ENCODE measurements at places on chromosomes 7 and 10.

DNA sequence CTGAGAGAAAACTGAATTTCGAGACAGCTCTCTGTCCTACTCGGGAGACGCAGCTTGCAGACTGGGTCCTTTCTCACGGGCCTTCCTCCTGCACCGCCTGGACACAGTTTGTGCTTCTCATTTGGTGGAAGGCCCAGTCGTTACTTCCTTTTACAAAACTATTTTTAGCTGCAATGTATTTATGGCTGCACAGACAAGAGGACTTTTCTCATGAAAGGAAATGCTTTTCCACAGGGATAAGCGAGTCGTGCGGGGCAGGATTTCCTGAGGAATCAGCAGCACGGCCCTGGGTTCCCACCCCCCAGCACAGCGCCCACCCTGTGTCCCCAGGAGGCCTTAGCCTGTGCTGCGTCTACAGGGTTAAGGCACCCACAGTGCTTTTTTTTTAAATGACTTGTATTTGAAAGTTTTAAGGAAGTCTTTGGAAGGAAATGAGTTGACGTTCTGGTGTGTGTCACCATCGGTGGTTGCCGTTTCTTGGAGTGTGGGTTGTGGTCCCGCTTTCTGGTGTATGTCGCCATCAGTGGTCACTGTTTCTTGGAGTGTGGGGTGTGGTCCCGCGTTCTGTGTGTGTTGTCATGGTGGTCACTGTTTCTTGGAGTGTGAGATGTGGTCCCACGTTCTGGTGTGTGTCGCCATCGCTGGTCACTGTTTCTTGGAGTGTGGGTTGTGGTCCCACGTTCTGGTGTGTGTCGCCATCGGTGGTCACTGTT is 50.9 kb downstream of the INPP5A start:
- no peak for DNase-seq

DNA sequence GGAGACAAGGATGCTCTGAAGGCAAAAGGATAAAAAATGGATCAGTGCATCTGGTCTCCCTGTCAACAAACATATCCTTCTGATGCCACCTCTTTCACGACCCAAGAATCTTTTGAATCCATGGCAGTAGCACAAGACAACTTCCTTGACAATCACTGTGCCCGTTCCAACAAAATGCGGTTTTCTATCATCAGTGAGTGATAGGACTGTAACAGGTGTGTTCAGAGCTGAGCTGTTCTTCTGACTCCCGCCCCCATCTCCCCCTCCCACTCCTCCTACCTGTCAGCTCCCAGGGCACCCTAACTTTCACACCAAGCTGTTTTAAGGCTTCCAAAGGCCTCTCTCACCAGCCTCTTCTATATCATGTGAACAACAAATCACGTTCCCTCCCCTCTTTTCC is 74.8 kb downstream of the PARD3 start:
- no peak for DNase-seq

DNA sequence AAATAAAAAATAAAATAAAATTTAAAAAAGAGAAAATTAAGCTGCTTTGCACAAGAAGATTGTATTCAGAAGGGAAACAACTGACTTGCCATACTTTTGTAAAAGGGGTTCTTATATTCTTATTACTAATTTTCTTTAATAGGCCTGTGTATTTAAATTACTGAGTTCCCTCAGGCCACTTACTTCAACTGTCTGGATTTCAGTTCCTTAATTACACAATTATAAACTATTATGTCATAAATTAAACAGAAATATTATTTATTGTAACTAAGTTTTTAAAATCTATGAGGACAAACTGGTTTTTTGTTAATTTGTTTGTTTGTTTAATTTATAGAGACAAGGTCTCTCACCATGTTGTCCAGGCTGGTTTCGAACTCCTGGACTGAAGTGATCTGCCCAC is 22.4 kb upstream of the MICU1 start:
- no peak for DNase-seq

GRCh38 chr10:70255329-70256299 is 22.4 kb upstream of the PPA1 start:
- DNase-seq: no peak

- DNase-seq: no peak
Observed at GRCh38 chr10:13457958-13458686, 70.7 kb downstream of the BEND7 start.

GRCh38 chr10:125521721-125522680 is 161.0 kb downstream of the TEX36 start:
- DNase-seq: no peak

DNA sequence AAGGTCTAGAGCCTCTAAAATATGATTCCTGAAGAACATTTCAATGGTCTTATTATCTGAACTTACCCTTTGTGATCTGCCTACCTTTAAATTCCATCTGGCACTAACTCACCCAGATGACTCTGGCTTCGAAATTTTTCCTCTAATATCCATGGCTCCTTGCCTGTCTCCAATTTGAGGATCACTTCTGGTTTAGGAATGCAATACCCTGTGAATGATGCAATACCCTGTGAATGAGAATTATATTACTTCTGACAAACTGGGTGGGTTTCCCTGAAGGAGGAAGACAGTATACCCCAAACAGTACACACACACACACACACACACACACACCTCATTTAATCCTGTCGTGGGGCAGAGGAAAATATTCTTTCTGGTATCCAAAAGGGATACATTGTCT is 115.3 kb downstream of the ZNF33B start:
- DNase-seq: no peak
